ENCODE measurements at places on chromosomes 4 and X.
A peak's percentile ranks its signal among the peaks of the same experiment; 100 is the strongest.

DNA sequence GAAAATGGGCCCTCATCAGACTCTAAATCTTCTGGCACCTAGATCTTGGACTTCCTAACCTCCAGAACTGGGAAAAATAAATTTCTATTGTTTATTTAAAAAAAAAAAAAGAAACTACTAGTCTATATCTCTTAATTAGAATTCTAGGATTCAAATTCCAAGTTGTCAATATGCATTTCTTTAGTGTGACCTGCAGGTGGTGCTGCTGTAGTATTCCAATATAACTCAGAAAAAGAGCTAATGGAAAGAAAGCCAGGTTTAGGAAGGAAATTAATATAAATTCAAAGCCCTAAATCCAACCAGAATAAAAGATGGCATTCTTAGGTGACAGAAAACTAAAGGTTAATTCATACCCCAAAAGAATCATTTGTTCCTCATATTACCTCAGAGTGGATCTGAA is 80.0 kb upstream of the NALF2 start:
- DNase-seq = no peak

- no peak for DNase-seq
Observed at GRCh38 chrX:41785685-41786084, 61.7 kb downstream of the GPR82 start.

- no peak for DNase-seq
Observed at GRCh38 chr4:116358633-116359222, 726.6 kb downstream of the TRAM1L1 start.

DNA sequence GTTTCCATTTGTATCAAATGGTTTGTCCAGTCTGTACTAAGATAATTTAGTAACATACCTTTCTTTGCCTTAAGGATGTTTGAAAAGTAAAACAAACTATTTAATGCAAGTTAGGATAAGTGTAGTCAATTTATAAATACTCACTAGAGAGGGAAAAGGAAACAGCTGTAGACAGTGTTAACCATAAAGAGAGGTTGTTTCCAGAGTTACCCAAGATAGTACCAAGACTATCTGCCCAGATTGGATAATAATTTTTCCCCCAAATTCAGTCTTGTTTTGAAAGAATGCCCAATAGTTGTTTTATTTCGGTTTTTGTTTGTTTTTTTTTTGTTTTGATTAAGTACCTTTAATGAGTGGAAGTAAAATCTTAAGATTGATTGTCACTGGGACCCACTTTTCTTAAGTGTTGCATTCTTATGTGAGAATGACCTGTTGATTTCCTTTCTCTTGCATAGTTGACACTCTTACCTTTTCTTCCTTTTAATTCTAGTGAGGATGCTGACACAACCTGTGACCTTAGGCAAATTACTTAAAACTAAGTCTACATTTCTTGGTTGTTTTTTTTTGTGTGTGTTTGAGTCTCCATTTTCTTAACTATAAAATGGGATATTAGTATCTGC is 12.8 kb downstream of the AFF1 start:
- DNase-seq = no peak

DNA sequence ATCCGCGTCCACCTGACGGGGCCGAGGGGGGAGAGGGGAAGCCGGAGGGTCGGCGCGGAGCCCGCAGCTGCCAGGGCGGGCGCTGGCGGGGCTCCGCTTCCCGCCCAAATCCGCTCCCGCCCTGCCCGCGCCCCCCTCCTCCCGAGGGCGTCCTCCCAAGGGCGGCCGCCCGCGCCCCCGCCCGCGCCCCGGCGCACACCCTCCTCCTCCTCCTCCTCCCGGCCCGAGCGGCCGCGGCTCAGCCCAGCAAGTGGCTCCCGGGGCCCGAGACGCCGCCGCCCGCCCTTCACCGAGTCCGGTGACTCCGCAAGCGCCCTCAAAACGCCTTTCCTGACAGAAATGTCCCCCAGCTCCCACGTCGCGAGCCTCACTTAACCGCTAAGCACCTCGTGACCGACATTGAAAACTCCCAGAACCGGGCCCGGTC is 487 bp downstream of the HMGB2 start:
- peak; percentile 3 for DNase-seq

DNA sequence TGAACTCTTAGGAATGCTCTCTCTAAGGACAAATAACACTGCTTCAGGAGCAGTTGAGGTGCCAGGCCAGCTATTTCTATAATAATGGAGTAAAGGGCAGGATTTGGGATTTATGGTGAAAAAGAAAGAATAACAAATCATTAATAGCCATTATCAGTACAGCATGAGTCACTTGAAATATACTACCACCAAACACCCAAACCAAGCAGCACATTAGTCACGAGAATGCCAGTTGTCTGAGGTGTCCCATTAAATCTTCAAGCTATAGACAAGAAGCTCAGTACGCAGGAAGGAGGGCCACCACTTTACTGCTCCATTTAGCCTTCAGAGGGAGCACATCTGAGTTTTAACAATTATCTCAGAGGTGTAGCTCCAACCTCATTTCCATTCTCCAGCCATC is 106.8 kb upstream of the MAGEA10 start:
- no peak for DNase-seq

- DNase-seq = no peak
Observed at GRCh38 chr4:162791226-162791625, 375.5 kb downstream of the NAF1 start.

- DNase-seq = no peak
Observed at GRCh38 chrX:134636851-134637250, 21.4 kb downstream of the PLAC1 start.

- DNase-seq = no peak
Observed at GRCh38 chr4:69060651-69061308, 35.5 kb upstream of the UGT2B7 start.

DNA sequence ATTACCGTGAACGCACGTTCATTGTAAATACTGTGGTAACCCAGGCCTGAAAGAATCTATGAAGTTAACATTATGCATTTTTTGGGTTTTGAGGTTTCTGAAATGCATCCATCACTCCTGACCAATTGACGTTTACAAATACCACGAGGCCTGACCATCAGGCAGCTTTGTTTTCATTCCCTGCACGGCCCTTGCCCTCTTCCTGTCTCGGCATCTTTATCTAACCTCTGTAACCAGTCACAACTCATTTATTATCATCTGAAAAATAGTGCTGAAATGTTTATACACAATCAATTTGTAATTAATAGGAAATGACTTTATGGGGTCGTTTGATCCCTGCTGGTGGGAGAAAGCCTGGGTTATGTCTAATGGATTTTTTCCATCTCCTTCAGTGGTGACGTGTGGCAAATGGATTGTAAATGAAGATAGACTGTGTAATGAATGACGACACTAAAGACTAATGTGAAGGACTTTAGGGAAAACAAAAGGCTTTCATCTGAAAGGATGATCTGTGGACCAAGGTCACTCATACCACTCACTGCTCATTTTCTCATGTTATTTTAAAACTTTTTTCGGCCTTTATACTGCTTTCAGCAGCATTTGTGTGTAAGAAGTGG is 102.7 kb upstream of the SORBS2 start:
- DNase-seq = no peak

GRCh38 chr4:139916041-139916440 is 237.9 kb downstream of the MAML3 start:
- no peak for DNase-seq

- DNase-seq = no peak
Observed at GRCh38 chr4:179485781-179486180, 2043.5 kb upstream of the AGA start.

- DNase-seq = no peak
Observed at GRCh38 chr4:157808796-157809383, 363.9 kb downstream of the GASK1B start.

DNA sequence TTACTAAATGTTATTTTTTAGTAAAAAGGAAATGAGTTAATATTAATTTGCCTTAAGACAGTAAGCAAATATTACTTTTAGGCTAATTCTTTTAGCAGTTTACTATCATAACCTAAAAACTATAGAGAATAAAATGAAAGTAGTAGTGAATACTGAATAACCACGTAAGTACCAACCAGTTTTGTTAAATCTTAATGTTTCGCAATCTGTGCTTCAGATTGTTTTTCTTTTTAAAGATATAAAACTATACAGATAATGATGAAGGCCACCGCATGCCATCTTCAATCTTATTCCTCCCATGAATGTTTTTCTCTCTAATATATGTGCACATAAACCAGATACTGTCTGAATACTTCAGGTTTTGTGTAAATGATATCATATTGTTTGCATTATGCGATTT is 6.0 kb downstream of the RRH start:
- DNase-seq = no peak

DNA sequence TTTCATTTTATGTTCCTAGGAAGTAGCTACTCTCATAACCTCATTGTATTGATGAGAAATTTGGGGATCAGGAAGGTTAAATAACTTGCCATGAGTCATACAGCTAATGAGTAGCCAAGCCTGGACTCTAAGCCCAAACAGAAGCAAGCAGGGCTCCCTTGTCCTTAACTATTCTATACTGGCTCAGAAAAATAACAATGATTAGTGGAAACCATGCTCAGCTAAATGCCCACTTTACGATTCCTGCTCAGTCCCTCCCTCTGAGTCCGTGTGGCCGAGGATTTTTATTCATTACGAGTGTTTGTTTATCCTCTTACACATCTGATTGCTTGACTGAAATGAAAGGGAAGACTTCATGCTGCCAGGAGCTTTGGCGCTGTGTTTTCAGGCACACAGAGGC is 100.9 kb downstream of the SLC34A2 start:
- no peak for DNase-seq

GRCh38 chr4:74412225-74412624 is 32.7 kb upstream of the AREG start:
- no peak for DNase-seq

DNA sequence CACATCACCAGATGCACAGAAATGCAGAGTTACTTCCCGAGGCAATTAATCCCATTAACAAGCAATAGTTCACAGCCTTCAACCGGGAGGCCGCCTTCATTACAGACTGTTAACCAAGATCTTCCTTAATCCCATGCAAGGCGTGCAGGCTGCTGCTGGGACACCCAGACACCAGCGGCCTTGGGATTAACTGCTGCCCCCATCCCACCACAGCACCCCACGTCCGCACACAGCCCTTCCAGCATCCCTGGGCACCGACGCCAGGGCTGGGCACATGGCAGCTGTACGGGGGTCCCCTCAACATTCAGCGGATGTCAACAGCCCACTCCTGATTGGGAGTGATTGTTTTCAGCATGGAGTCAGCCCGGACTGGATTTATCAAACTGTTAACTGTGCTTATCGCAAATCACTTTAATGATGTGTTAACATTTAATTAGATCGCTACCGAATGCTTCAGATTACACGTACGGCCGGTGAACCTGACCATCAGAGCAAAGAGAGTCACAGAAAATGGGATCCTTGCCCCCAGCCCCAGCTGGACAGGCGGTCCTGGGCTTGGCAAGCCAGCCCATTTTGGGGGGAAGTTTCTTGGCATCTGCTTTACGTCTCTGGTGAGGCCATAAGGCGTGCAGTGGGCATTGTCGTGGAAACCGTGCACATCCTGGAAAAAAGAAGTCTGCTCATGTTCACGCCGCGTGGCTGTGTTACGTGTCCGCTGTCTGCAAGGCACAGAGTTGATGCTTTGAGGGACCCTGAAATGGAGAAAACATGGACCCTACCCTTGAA is 126.4 kb downstream of the HMX1 start:
- no peak for DNase-seq

DNA sequence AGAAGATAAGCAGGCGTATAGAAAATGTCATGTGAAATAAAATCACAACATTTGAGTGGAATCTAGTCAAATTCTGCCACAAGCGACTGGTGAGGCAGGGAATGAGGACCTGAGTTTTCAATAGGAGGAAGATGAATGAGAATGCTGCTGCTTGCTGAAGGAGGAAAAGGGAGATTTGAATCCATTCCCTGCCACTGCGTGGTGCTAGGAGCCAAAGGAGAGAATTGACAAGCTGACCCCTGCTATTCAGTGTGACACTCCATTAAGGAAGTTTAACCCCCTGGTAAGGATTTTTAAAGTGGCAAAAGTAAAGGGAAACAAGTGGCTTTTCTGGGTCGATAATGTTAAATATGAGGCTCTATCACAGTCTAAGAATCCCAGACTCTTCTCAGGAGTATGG is 314.0 kb downstream of the NAF1 start:
- no peak for DNase-seq

DNA sequence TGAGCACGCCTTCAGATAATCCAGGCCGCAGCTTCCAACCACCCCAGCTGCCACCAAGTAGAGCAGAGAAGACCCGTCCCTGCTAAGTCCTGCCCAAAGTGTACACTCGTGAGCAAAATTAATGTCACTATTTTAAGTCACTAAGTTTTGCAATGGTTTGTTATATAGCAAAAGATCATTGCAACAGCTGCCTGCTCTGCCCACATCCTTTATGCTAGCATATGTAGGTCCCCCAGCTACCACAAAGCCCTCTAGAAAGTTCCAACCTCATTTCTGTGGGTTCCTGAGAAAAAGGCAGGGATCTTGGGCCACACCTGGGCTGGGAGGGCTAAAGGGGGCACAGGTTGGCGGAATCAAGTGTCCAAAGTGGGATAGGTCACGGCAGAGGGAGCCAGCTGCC is 346.9 kb downstream of the BCOR start:
- DNase-seq = no peak

Measured in stimulated activated CD4-positive, alpha-beta T cell treated with anti-CD3 and anti-CD28 coated beads, Interleukin-1b, Interleukin-23, amount 100 ng/mL, for 24 hours (primary cell).